Dermis lymphatic vessel endothelial cell (primary cell): ENCODE measurements at places on chromosomes 7 and 10. TPM values are rescaled to one million over a fixed set of nuclear protein-coding genes. Genes with fewer than 3 reads are reported as not detected.

Gene FLNC
- 98.2 and 119 TPM in 2 replicates for total RNA-seq

Gene PPP1R17
- not detected in 2 replicates for total RNA-seq

Gene AKR1C4
- total RNA-seq: 0.09 TPM in 1 of 2 replicates, not detected in the other

Gene COL13A1
- total RNA-seq: 0.98 and 1.4 TPM in 2 replicates
